ENCODE measurements at places on chromosomes 16 and 17.
A peak's percentile ranks its signal among the peaks of the same experiment; 100 is the strongest.

DNA sequence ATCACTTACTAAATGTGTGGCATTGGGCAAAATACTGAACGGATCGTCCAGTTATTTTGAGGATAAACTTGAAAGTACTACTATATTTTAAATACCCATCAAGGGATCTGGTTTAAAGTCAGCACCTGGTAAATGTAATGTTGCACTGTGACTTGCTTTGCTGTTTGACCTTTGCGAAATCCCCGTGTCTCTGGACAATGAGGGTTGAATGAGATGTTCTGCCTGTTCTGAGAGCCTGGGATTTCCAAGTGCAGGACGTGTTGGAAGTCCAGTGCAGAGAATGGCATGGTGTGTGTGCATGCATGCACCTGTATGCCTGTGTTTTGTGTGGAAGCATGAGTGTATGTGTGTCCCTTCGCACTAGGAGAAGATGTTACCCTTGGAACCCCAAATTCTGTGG, 106.6 kb downstream of the N4BP1 start:
- DNase-seq = no peak

DNA sequence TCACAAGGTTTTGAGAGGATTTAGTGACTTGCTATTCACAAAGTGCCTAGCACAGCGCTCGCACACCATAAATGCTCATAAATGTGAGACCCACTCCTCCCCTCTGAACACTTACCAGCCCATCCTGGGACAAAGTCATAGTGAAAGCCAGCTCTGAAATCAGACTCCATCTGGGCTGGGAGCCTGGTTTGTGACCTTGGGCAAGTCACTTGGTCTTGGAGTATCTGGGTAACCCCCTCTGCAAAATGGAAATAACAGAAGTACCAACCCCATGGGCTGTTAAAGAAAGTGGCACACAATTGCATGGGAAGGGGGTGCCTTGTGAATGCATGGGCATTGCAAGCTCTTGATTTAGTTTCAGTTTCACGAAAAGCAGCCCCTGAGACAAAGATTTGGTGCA, 104.7 kb upstream of the CDH5 start:
- DNase-seq = no peak

- DNase-seq = no peak
These were observed 8.2 kb upstream of the CIAO3 start for GRCh38 chr16:749010-749409.

GRCh38 chr17:2635241-2635640, 41.8 kb downstream of the PAFAH1B1 start:
- DNase-seq = no peak

- no peak for DNase-seq
These were observed 533.7 kb downstream of the HAPSTR1 start for GRCh38 chr16:9625122-9625521.

GRCh38 chr16:64384636-64385035, 737.2 kb downstream of the CDH11 start:
- DNase-seq = no peak

- DNase-seq = no peak
These were observed at the start of gene HID1 for GRCh38 chr17:74972107-74972972. HID1 (minus strand) TSS chr17:74972759; CDS start chr17:74972656, 103 bp downstream.

DNA sequence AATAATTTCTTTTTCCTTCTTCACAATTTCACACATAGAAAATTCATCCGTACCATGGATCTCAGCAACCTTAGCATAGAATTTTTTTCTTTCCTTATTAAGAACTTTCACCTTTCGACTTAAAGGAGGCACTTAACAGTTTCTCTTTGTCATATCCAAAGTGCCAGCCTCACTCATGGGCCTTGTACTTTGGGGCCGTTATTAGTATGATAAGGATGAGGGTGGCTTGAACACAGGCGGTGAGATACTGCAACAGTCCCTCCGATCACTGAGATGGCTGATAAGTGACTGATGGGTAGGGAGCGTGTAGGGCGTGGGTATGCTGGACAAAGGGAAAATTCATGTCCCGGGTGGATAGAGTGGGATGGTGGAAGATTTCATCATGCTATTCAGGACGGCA, 85.3 kb downstream of the OR1D5 start:
- no peak for DNase-seq

- DNase-seq = no peak
These were observed 8.0 kb upstream of the SPATA32 start for GRCh38 chr17:45269912-45270311.

GRCh38 chr16:56921571-56921970, 10.4 kb upstream of the HERPUD1 start:
- DNase-seq = no peak

GRCh38 chr16:13940397-13940933, 20.5 kb downstream of the ERCC4 start:
- DNase-seq = no peak

GRCh38 chr17:17937958-17938357, 34.2 kb downstream of the TOM1L2 start:
- DNase-seq = no peak

- no peak for DNase-seq
These were observed 19.8 kb downstream of the MPG start for GRCh38 chr16:97822-98221.

- no peak for DNase-seq
These were observed 503.4 kb upstream of the PSMD7 start for GRCh38 chr16:73793260-73793659.

GRCh38 chr17:61443475-61443882, 8.7 kb upstream of the TBX4 start:
- no peak for DNase-seq

DNA sequence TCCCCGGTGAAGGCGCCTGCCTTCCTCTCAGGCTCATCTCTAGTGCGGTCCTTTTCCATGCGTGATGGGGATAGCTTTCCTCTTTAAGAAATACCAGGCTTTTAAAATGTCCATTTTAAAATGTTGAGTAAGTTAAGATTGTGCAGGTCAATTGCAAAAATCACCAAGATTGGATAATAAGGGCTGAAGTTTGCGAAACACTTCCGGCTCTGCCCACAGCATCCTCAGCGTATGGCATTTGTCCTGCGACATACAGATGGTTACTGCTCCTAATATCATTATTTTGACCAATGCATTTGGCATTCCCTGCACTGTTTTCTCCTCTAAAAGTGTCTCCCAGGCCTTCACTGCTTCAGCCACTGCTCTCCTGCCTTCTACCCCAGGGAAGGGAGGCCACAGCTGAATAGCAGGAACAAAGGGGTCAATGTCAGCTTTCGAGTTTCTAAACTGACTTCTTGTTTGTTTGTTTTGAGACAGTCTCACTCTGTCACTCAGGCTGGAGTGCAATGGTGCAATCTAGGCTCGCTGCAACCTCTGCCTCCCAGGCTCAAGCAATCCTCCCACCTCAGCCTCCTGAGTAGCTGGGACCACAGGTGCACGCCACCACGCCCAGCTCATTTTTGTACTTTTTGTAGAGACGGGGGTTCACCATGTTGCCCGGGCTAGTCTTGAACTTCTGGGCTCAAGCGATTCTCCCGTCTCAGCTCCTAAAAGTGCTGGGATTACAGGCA, 91.9 kb downstream of the CRISPLD2 start:
- no peak for DNase-seq

DNA sequence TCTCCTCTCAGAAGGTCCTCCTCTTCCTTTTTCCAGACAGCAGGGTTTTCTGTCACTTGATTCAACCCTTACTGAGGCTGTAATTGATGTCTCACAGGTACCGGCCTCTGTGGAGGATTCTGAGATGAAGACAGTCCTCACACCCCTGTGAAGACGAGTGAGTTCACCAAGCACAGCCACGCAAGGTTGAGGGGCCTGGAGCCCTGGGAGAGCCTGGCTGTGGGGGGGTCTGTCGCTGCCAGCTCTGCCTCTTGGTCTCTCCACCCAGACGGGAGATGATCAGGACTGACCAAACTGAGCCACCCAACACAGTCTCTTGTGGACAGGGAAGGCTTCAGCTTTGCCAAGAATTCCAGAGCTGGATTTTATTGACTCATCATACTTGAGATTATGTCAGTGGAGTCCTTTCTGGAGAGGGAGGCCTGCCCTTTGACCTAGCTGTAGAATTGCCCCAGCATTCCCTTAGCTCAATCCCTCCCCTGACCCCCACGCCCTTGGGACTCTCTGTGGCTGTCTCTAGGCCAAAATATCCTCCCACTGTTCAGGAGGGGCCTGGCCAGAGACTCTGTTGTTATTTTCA, 51.1 kb upstream of the CRHR1 start:
- no peak for DNase-seq

DNA sequence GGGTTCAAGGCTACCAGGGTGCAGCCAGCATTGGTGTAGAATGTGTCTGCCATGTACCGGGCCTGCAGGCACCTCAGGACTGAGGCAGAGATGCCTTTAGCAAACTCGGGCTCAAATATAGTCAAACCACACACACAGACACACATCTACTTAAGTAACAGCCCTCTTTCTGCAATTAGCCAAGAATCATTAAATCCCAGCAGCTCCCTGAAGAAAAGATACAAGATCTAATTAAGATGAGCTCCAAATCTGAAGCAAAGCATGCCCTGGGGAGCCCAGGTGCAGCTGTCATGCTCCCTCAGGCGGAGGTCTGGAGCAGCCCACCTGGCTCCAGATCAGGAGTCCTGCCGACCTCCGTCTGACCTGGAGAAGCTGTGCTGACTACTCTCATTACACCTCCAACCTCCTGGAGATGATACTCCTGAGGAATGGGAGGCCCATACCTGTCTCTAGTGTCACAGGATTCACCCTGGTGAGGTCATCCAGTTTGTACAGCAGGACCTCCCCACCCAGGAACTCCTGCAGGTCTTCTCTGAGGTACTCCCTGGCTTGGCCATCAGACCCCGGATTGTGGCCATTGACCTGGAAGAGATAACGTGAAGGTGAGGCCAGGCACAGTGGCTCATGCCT, 6.9 kb downstream of the MYO19 start:
- no peak for DNase-seq

GRCh38 chr17:33922971-33923370, 332.1 kb upstream of the CCL2 start:
- DNase-seq = no peak

GRCh38 chr16:1455190-1456171, 11.1 kb upstream of the CCDC154 start:
- no peak for DNase-seq

GRCh38 chr16:86667035-86667434, 88.7 kb downstream of the FOXL1 start:
- DNase-seq = no peak

DNA sequence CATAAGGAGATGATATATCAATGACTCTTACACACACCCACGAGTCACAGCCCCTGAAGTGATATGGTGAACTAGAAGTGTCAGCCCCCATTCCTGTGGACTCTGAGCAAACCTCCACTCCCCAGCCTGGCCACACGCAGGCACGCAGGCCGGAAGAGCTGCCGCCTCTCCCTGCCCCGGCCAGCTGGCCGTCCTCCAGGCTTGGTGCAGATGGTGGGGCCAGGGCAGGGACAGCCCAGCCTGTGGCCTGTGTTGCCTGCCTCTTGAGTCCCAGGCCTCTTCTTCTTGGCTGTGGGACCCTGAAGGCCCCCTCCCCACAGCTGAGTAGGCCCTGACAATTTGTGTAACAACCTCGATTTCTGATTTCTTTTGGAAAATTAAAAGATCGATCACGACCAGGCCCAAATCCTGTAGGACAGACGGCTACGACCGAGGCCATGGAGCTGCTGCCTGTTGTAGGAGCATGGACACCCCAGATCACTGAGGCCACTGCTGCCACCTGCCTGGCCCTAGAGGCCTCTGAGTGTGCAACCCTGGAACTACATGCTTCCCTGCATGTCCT, 10.0 kb upstream of the MPRIP start:
- DNase-seq = peak; percentile 88

GRCh38 chr16:9302072-9302471, 210.6 kb downstream of the HAPSTR1 start:
- DNase-seq = no peak

GRCh38 chr16:86244936-86245335, 265.4 kb upstream of the FOXF1 start:
- DNase-seq = no peak

GRCh38 chr17:66255112-66255511, 25.9 kb upstream of the APOH start:
- DNase-seq = no peak

GRCh38 chr17:76531486-76532038, 5.9 kb downstream of the CYGB start:
- no peak for DNase-seq

- DNase-seq = peak; percentile 92
These were observed 260.2 kb downstream of the ZFHX3 start for GRCh38 chr16:72787514-72788268.

GRCh38 chr17:73634629-73635028, 9.6 kb downstream of the SDK2 start:
- DNase-seq = no peak

GRCh38 chr17:27396941-27397340, 59.3 kb upstream of the KSR1 start:
- DNase-seq = no peak

GRCh38 chr16:73179705-73180331, 131.9 kb upstream of the ZFHX3 start:
- DNase-seq = no peak

GRCh38 chr16:76197900-76198299, 79.3 kb upstream of the CNTNAP4 start:
- DNase-seq = no peak

DNA sequence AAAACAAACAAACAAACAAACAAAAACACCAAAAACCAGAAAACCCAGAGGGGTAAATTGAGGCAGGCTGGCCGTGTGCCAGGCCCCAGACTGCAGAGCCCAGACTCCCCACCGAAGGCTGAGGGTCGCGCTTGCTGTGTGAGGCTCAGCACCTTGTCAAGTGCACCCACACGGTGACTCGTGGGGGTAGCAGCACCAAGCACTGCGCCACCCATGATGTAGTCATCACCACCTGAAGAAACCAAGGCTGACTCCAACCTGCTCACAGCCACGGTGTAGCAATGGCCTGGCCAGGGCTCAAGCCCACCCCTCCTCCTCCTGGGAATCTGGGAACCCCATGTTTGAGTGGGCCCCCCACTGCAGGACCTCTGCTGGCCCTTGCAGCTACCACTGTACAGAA, 11.9 kb downstream of the MCRIP1 start:
- DNase-seq = no peak

DNA sequence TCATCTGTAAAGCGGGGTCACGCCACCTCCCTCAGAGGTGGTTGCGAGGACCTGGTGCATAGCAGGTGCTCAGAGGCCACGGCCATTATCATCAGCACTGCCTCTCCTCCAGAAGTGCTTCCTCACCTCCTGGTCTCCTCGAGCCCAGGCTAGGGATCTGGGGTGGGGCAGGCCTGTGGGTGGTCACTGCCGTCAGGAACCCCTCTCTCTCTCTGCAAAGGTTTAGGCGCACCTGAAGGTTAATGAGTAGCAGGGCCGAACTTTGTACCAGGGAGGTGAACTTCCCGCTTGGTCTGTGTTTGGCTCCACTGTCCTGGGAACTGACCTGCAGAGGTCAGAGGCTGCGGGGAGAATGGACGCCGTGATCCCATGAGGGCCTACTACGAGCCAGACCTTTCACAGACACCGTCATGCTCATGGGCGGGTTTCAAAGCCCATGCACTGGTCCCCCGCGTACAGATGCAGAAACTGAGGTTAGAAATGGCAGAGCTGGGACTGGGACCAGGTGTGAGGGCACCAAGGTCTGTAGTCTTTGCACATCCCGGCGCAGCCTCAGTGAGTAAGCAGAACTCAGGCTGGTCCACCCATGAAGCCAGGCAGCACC, 13.8 kb downstream of the JUP start:
- no peak for DNase-seq
